Activated T-helper 2 cell treated with anti-CD3 and anti-CD28 coated beads, Interferon-gamma antibody, Interleukin-2, Interleukin-4, amounts not matched to agents 10 μg/mL and 5 μg/mL and 100 μg/mL, durations not matched to agents 14 hours and 24 hours and 36 hours (primary cell): ENCODE measurements at places on chromosomes 13 and 19. TPM values are rescaled to one million over a fixed set of nuclear protein-coding genes. Genes with fewer than 3 reads are reported as not detected.

DNA sequence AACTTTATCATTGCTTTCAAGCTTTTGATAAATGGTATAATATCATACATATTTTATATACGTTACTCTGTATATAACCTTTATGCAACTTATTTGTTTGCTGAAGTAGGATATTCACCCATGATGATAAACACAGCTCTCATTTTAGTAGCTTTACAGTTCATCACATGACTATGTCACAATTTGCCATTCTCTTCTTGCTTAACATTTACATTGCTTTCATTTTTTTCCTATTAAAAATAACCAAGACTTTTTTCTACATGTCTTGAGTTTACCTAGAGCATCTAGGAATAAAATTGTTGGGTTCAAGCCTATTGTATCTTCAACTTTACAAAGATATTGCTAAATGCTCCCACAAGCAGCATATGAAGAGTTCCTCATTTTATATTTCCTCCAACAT, 54.0 kb downstream of the KCNRG start:
- no peak for DNase-seq

DNA sequence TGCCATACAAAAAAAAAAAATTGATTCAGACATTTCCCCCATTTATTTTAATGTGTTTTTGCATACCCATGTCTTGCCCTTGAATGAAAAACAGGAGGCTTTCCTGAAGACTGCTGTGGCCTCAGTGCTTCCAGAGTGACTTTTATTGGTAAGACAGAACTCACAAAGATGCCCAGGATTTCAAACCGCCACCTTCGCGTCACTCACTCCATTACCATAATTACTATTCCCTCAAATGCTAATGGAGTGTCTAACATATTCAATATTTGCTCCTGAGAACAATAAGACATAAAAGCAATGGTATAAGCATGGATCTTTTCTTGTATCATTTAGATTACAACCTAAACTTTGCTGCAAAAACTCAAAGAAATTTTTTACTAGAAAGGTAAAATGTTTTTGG, 282.2 kb upstream of the SOX21 start:
- DNase-seq = no peak

DNA sequence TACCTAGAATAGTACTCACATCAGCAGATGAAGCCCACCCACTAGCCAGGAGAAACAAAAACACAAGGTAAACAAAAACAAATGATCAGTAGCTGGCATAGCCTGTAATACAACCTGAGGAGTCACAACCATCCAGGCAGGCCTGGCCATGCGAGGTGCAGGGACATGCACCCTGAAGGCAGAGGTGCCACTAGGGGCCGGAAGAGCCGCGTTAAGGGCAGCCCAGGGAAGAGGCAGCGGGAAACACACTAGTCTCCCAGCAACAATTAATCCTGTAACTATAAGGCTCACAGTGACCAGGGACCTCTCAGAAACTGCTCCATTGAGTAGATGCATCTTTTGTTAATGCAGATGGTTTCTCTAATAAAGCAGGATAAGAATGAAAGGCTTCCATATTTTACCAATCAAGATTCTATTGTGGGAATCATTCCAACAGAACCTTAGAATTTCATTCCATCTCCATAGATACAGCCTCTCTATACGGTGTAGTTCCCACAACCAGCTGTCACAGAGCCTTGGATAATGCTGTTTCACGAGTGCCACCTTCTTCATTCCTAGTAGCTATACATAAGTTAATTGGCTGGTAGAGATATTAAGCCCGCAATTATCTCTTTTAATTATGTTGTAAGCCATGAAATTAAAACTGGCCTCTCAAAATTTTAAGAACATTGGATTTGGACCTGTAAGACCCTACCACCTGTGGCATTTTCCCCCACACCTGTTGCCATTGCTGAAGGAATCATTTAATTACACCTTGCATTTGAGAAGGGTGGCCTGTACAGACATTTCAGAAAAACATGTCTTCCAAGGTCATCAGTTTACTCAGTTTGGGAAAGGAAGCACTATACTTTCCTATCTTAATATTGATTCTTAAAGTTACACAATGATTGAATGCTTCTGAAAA, 28.7 kb downstream of the ANKRD10 start:
- DNase-seq = no peak

DNA sequence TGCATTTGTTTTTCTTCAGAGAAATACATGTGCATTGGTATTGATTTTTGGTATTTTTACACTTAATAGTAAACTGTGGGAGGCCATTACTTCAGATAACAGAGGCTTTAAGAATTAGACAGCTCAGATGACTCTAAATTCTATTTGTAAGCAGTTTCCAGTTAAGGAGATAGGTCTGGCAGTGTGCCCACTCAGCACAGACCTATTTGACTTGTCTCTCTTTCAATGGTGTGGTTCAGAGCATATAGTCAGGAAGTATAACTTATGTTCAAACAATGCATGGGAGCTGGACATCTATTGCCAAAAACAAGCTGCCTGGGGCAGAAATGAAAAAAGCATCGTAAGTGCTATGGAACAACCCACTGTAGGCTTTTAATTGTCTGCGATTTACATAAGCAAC, 370.7 kb downstream of the HS6ST3 start:
- DNase-seq = no peak

DNA sequence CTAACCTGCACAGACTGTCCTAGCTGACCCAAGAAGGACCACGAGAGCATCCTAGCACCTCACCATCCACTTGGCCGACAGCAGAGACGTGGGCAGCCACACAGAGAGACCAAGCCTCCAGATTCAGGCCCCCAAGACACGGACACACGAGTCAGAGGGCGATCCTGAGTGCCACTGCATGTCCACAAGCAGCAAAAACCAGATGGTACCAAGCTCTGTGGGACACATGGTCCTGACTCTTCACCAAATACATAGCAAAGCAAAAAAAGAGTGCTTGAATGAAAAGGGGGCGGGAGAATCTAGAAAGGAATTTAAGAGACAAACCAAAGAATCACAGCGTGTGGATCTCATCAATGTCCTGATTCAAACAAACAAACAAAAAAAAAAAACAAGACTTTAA, 45.2 kb downstream of the MLLT1 start:
- DNase-seq = no peak

DNA sequence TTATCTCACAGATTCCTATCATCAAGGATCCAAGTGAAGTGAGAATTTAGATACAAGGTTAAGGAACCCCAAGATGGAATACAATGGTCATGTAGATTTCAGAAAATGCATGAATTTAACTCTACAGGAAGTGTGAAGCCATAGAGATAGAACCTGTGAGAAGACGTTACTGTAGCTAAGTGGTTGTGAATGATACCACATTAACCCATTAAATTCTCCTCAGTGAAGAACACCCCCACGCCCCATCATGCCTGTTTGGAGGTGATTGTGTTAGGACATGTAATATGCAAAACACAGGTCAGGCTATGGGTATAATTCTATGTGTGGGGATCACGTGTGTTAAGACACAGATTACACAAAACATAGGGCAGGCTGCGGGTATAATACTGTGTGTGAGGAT, 1166.7 kb downstream of the EFNB2 start:
- DNase-seq = no peak

GRCh38 chr13:105087945-105088344, 1447.5 kb downstream of the EFNB2 start:
- DNase-seq = no peak

DNA sequence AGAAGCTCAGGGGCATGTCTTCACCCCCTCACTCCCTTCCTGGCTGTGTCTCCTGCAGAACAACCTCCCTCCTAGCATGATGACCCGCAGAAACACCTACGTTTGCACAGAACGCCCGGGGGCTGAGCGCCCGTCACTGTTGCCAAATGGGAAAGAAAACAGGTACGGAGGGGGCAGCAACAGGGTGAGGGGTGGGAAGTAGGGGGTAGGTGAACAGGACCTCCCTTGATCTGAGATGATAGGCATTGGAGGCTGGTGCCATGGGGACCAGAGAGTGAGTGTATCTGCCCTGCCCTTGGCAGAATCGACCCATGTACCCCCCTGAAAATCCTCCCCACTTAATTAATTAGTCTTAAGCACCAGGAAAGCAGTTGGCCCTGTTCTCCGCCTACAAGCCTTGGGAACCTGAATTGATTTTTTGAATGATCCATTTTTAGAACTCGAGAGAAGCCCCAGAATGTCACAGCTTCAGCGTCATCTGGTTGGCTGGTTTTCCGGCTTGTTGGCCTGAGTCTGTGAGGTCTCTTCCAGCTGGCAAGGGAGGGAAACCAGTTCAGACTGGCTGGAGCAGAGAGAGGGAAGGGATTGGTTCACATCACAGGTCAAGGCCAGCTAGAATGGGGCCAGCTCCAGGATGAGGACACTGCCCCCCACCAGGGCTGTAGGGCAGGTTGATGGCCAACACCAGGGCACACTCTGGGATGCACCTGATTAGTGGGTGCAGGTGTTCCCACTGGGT, 28.2 kb downstream of the CKM start:
- DNase-seq = no peak

DNA sequence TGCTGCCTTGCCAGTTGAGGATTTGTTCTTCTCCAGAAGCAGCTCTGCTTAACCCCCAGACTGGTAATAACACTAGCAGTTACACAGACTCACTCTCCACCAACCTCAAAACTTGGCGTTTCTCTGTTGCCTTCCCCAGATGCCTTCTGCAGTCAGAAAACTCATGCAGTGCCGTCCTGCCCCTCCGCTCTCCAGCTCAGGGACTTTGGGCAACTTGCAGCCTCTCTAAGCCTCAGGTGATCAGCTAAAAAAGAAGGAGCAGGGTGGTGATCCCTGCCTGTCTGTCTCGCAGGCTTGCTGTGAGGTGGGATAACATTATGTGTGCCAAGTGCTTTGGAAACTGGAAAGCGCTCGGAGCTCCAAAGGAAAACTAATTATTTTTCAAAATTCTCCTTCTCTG, 391.6 kb downstream of the HS6ST3 start:
- DNase-seq = no peak

GRCh38 chr13:30892966-30893365, 13.1 kb upstream of the MEDAG start:
- DNase-seq = no peak

- no peak for DNase-seq
Measured at GRCh38 chr13:94495806-94496205, 16.3 kb upstream of the DCT start.

GRCh38 chr13:33730147-33730546, 87.8 kb upstream of the RFC3 start:
- DNase-seq = no peak

- peak; percentile 40 for DNase-seq
Measured at GRCh38 chr19:11096210-11096841, 7.1 kb downstream of the LDLR start.

GRCh38 chr13:65943708-65944107, 1286.4 kb downstream of the PCDH9 start:
- no peak for DNase-seq

GRCh38 chr19:28405346-28405742, 807.6 kb downstream of the UQCRFS1 start:
- no peak for DNase-seq

GRCh38 chr13:75687150-75687763, 51.1 kb downstream of the LMO7 start:
- no peak for DNase-seq

DNA sequence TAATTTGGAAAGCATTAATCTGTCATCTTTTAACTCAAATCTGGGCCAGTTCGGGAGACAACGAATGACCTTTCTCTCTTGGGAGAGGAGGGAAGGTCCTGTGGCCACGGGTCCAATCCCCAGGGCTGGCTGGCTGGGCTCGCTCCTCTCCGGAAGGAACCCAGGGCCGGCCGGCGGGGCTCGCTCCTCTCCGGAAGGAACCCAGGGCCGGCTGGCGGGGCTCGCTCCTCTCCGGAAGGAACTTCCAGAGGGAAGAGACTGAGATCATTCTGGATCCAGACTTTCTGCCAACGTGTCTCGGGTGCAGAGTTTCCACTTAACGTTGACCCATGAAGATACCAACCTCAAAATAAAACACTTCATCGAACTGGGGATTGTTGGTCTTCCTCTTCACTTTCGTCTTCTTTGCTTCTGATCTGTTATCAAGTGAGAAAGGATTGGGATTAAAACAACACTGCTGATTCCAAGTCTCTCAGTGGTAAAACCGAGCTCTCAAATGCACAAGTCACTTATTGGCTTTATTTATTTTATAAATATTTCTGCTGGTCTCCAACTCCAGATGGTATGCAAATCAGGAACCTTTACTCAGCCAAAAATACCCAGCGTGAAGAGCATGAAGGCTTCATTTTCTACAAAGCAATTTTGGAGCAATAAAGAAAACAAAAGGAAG, 53.3 kb upstream of the C13orf46 start:
- DNase-seq = no peak

DNA sequence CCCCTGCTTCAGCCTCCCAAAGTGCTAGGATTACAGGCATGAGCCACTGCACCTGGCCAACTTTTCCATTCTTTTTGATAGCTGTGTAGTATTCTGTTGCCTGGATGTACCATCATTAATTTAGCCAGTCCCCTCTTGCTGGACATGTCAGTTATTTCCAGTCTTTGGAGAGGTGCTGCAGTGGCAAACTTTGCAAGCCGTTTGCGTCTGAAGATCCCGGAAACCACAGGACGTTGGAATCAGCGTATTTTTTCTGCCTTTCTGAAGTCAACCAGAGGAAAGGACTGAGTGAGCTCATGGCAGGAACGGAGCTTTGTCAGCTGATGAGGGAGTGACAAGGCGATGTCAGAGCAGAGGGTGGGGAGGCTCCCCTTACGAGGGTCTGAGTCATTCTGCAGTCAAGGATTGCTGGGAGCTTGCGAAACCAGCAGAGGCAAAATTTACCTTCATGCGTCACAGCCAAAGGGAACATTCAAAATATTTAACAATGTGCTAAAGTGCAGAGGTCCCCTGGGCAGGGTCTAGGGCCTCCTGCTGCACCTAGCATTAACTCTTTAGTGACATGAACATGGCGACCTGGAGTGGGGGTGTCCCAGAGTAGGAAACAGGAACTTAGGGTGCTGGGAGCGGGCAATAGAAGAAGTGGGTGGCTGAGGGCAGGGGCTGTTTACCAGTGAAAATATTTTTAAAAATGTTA, 5.6 kb downstream of the C5AR1 start:
- no peak for DNase-seq

- DNase-seq = no peak
Measured at GRCh38 chr13:39887387-39887786, 231.9 kb downstream of the COG6 start.

DNA sequence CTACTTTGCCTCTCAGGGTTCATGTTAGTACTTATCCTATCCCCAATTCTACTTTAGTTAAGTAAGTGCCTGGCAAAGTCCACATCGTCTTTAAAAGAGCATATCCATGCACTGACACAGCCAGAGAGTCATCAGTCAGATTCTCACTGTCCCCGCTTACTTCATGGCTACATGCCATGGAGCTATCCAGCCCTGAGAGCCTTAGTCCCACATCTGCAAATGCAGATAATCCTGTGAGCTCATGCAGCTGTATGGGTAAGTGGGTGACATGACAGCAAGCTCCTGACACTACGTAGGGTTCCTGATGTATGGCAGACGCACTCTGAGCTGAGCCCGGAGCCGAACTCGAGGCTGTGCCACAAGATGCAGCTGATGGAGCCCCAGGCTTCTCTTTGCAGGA, 661.5 kb downstream of the LIG4 start:
- DNase-seq = no peak

Gene SPRED3
- total RNA-seq = 3.2 TPM in 2 replicates

Gene OR4F17
- total RNA-seq = not detected in 2 replicates

Gene TNFSF9
- 6.9 and 7.4 TPM in 2 replicates for total RNA-seq

Gene SIGLEC14
- total RNA-seq = 0.34 TPM in 1 of 2 replicates, not detected in the other

Gene ICAM5
- 2.6 and 3.5 TPM in 2 replicates for total RNA-seq

Gene KLHL26
- total RNA-seq = 11.6 and 11.7 TPM in 2 replicates

Gene TYROBP
- 0.39 TPM in 1 of 2 replicates, not detected in the other for total RNA-seq

Gene CBARP
- total RNA-seq = 3.5 and 3.7 TPM in 2 replicates

Gene OR10H2
- not detected in 2 replicates for total RNA-seq

Gene ZNF681
- total RNA-seq = 3.1 and 3.5 TPM in 2 replicates

Gene IL12RB1
- total RNA-seq = 41.4 and 43.3 TPM in 2 replicates

Gene ADGRE1
- total RNA-seq = 1.4 and 2.1 TPM in 2 replicates
